Activated naive CD4-positive, alpha-beta T cell treated with anti-CD3 and anti-CD28 coated beads for 36 hours (primary cell): ENCODE measurements at places on chromosomes 1 and 21. TPM values are rescaled to one million over a fixed set of nuclear protein-coding genes. Genes with fewer than 3 reads are reported as not detected.

ALG14 gene
- total RNA-seq: 6.2 TPM

HSPA6 gene
- 0.12 TPM for total RNA-seq

OR2M2 gene
- total RNA-seq: not detected

ZNF683 gene
- not detected for total RNA-seq

KCNJ9 gene
- total RNA-seq: not detected

GRCh38 chr1:226444901-226445300 is 37.0 kb upstream of the PARP1 start:
- peak; percentile 80 for DNase-seq

- no peak for DNase-seq
These were observed 122.0 kb downstream of the PEX14 start for GRCh38 chr1:10596780-10597179.

DNA sequence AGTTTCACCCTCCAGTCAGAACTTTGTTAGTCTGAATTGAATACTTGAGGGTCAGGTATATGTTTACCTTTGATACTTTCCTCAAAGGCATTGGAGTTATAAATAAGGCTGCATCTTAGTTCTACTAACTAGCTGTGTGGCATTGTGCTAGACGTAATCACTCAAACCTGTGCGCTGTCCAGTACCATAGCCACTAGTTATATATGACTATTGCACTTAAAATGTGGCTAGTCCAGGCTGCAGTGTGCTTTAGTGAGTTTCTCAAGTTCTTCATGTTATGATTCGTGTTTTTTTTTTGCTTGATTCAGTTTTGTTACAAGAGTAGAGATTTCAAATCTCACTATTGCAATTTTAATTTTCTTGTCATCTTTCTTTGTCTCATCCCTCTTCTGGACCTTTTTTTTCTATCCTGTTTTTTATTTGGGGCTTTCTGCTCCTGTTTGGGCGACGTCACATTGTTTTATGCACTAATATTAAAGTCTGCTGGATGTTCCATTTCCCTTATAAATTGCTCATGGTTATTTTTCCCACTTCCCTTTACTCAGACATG is 5.7 kb downstream of the MAN1A2 start:
- no peak for DNase-seq

- no peak for DNase-seq
These were observed 5.6 kb upstream of the REN start for GRCh38 chr1:204171751-204172178.
